ENCODE measurements at places on chromosomes 16 and 17.
A peak's percentile ranks its signal among the peaks of the same experiment; 100 is the strongest.

DNA sequence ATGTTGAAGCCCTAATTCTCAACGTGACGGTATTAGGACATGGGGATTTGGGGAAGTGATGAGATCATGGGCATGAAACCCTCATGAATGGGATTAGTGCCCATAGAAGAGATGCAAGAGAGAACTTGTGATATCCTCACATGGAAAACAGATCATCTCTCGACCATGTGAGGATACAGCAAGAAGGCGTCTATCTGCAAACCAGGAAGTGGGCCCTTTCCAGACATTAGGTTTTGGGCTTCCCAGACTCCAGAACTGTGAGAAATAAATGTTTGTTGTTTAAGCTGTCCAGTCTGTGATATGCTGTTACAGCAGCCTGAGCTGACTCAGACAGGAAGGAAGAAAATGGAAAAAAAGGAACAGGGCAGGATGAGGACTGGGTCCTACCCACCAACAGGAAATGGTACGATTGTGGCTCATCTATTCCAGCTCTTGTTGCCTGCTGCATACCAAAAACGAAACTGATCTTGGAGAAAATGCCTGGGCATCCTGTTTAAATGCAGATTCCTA, 21.9 kb upstream of the SSTR2 start:
- peak overlapping the region; percentile 55 for H3K27ac ChIP-seq
- peak; percentile 29 for DNase-seq
- peaks cover 15% of the 10 kb centered on the region for H3K4me1 ChIP-seq
- no peak overlapping the region for H3K4me3 ChIP-seq

DNA sequence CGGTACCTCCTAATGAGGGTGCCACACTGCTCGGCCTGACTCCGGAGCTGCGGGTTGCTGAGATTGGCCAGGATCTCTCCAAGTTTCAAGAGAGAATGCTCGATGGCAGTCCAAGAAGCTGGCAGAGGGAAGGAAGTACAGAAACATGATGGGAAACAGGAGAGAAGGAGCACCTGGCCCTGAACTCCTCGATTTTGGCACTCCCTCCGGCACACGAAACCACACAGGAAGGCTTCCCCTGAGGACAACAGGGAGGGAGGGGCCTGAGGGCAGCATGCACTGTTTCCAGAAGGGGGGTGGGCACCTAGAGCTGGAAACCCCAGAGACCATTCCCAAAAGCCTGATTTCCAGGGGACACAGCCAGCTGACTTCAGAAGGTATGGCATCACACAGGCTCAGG, 18.1 kb downstream of the CSF3 start:
- no peaks in the 10 kb centered on the region for H3K27me3 ChIP-seq
- H3K4me3 ChIP-seq, result no peak overlapping the region
- DNase-seq, result no peak
- no peak overlapping the region for H3K27ac ChIP-seq
- peaks cover 34% of the 10 kb centered on the region for H3K36me3 ChIP-seq

- no peaks in the 10 kb centered on the region for H3K36me3 ChIP-seq
- no peaks in the 10 kb centered on the region for H3K4me1 ChIP-seq
- no peaks in the 10 kb centered on the region for H3K27me3 ChIP-seq
- DNase-seq, result no peak
- H3K27ac ChIP-seq, result no peak overlapping the region
- no peak overlapping the region for H3K4me3 ChIP-seq
Observed at GRCh38 chr17:69762766-69763165, 312.3 kb upstream of the KCNJ16 start.

GRCh38 chr16:46629331-46630219, 8.4 kb upstream of the SHCBP1 start:
- DNase-seq, result no peak
- H3K4me1 ChIP-seq, result peaks cover 2% of the 10 kb centered on the region
- no peak overlapping the region for H3K4me3 ChIP-seq
- no peaks in the 10 kb centered on the region for H3K36me3 ChIP-seq

DNA sequence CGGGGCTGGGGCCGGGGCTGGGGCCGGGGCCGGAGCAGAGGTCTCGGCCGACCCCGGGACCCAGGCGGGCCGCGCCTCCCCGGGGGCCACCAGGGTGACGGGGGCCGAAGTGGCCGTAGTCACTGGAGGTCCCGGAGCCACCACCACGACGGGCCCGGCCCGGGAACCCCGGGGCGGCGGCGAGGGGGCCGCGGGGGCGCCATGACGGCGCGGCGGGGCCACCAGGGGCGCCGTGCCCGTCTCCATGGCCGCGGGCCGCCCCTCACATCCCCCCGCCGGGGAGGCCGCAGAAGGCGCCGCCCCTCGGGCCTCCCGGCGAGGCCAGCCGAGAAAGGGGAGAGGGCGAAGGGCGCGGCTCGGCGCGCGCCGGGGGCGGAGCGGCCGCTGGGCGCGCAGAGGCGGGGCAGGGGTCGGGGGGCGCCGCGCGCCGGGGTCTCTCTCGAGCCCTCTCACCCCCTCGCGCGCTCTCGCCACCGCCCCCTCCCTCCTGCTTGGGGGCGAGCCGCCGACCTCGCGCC, 297 bp downstream of the TBC1D10B start:
- no peak for DNase-seq
- no peaks in the 10 kb centered on the region for H3K27me3 ChIP-seq
- peaks cover 38% of the 10 kb centered on the region for H3K36me3 ChIP-seq

- DNase-seq, result peak; percentile 98
- H3K27ac ChIP-seq, result peak overlapping the region; percentile 93
- H3K36me3 ChIP-seq, result peaks cover 28% of the 10 kb centered on the region
- peaks cover 51% of the 10 kb centered on the region for H3K4me1 ChIP-seq
- H3K4me3 ChIP-seq, result peak overlapping the region; percentile 72
- H3K27me3 ChIP-seq, result peaks cover 22% of the 10 kb centered on the region
Observed at GRCh38 chr17:2814481-2815341, 18.5 kb downstream of the RAP1GAP2 start.

- H3K27me3 ChIP-seq, result no peaks in the 10 kb centered on the region
- H3K4me1 ChIP-seq, result peaks cover 43% of the 10 kb centered on the region
- H3K36me3 ChIP-seq, result peaks cover 69% of the 10 kb centered on the region
- no peak overlapping the region for H3K4me3 ChIP-seq
Observed at GRCh38 chr17:49730078-49730784, 22.5 kb upstream of the SLC35B1 start.
